ENCODE measurements at places on chromosomes 5 and 9.

GRCh38 chr5:103424026-103424425 is 138.6 kb downstream of the NUDT12 start:
- H3K4me3 ChIP-seq = no peak overlapping the region
- DNase-seq = no peak
- no peaks in the 10 kb centered on the region for H3K36me3 ChIP-seq
- H3K4me1 ChIP-seq = no peaks in the 10 kb centered on the region
- no peak overlapping the region for H3K27ac ChIP-seq

- H3K27ac ChIP-seq = no peak overlapping the region
- peaks cover 22% of the 10 kb centered on the region for H3K27me3 ChIP-seq
- no peak overlapping the region for H3K4me3 ChIP-seq
- DNase-seq = no peak
Observed at GRCh38 chr9:37639109-37639762, 11.5 kb upstream of the FRMPD1 start.

- H3K27me3 ChIP-seq = peaks cover 20% of the 10 kb centered on the region
- H3K27ac ChIP-seq = no peak overlapping the region
- H3K4me3 ChIP-seq = no peak overlapping the region
- no peak for DNase-seq
- H3K4me1 ChIP-seq = no peaks in the 10 kb centered on the region
Observed at GRCh38 chr5:176803943-176804498, 6.3 kb upstream of the UNC5A start.

DNA sequence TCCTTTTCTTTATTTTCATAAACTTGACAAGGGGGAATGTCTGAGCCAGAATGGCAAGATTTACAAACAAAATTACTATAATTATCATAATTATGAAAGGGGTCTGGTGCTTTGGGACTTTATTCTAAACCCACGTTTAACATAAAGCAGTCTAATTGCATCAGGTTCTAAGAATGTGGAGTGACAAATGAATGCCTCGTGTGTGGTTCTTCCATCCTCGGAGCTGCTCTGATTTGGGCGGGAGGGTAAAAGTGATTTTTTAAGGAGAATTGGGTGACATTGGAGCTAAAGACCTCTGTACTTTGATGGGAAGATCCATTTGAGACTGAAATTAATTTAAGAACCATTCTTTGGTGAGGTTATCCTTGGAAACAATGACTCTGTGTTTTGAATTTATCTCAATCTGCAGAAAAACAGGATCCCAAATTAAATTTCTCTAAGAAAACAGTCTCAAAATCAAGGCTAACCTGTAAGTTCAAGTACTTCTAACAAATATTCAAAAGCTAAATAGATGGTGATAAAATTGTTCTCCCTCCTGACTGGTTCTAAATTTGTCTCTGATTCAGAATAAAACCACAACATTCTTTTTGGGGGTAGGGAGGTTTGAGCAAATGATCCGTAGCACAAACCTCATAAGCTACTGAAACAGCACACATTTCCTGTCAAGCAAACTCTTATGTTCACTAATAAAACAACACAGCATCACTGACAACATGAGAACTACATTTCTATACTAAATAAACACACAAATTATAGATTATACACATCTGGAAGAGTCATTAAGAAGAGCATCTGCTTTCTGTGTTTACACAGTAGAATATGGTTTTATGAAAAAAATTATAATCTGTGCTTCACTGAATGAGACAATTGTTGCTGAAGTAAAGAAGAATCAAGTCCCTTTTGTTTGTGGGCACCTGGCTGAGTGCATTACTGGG is 85.5 kb downstream of the DCP2 start:
- peak overlapping the region; percentile 74 for H3K27ac ChIP-seq
- H3K36me3 ChIP-seq = peaks cover 6% of the 10 kb centered on the region
- no peak for DNase-seq
- H3K4me3 ChIP-seq = peak overlapping the region; percentile 63
- H3K4me1 ChIP-seq = peaks cover 47% of the 10 kb centered on the region

GRCh38 chr9:99411068-99411467 is 189.0 kb downstream of the SEC61B start:
- no peaks in the 10 kb centered on the region for H3K27me3 ChIP-seq
- no peak overlapping the region for H3K27ac ChIP-seq
- H3K36me3 ChIP-seq = no peaks in the 10 kb centered on the region
- H3K4me1 ChIP-seq = peaks cover 6% of the 10 kb centered on the region
- DNase-seq = no peak
- H3K4me3 ChIP-seq = no peak overlapping the region

GRCh38 chr5:91438871-91439270 is 55.8 kb upstream of the ARRDC3 start:
- DNase-seq = no peak
- H3K4me3 ChIP-seq = no peak overlapping the region
- H3K36me3 ChIP-seq = no peaks in the 10 kb centered on the region
- H3K4me1 ChIP-seq = peaks cover 11% of the 10 kb centered on the region
- no peak overlapping the region for H3K27ac ChIP-seq

DNA sequence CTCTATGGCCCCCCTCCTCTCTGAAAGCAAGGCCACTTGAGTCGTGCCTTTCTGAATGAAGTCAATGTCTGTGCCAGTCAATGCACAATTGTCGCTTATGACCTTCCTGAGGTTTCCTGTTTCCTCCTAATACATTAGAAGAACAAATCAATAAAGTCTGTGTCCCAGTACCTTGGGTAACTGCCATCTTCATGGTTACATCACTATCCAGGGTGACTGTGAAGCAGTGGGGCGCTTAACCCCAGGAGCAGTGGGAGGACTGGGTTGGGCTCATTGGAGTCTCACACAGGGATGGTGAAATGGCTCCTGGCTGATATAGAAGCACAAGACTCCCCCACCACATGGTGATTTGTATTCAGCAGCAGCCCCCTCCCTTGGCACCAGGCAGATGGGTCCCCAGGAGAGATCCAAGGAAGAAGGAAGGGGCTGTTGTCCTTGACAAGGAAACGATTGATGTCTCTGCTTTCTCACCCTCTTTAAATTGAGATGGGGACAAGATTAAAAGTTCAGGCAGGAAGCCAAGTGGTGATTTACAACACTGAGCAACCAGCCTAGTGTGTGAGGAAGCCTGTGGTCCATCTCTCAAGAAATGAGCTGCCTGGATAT is 261.9 kb upstream of the ZNF462 start:
- no peak overlapping the region for H3K27ac ChIP-seq
- H3K4me3 ChIP-seq = no peak overlapping the region
- H3K36me3 ChIP-seq = no peaks in the 10 kb centered on the region
- no peaks in the 10 kb centered on the region for H3K4me1 ChIP-seq

- H3K4me1 ChIP-seq = peaks cover 14% of the 10 kb centered on the region
- H3K27ac ChIP-seq = no peak overlapping the region
- peaks cover 22% of the 10 kb centered on the region for H3K27me3 ChIP-seq
- DNase-seq = no peak
- H3K36me3 ChIP-seq = no peaks in the 10 kb centered on the region
- H3K4me3 ChIP-seq = no peak overlapping the region
Observed at GRCh38 chr9:4420351-4420750, 69.9 kb upstream of the SLC1A1 start.

DNA sequence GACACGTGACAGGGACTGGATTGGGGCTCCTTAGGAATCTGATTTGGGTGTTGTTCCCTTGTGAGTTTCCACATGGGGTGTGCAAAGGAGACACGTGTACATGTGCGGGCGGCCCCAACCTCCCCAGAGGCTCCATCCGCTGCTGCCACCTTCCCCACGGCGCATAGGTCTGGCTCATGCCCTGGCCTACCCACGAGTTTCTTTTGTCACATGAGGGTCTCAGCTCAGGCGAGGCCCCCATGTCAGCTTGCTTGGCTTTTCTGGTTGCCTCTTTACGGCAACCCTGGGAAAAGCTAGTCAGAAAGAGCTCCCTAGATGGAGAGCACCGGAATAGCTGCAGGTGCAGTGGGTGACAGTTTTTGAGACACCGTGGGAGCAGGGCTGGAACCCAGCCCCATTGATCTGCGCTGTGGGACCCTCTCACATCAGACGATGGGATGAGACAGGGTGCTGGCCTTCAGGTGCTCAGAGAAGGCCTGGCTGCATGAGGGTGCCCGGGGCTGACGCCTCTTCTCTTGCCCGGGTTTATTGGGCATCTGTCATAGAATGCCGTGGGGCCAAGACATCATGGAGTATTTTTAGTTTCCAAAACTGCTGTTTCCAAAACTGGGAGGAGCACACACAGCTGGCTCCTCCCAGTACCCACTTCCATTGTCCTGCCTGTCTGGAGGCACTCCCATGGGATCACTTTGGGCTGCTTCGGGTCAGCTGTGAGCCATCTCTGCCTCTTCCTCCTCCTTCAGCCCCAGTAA is 107.8 kb downstream of the WNK2 start:
- H3K27me3 ChIP-seq = peaks cover 5% of the 10 kb centered on the region
- H3K36me3 ChIP-seq = no peaks in the 10 kb centered on the region
- H3K27ac ChIP-seq = no peak overlapping the region
- no peak overlapping the region for H3K4me3 ChIP-seq
- no peak for DNase-seq

DNA sequence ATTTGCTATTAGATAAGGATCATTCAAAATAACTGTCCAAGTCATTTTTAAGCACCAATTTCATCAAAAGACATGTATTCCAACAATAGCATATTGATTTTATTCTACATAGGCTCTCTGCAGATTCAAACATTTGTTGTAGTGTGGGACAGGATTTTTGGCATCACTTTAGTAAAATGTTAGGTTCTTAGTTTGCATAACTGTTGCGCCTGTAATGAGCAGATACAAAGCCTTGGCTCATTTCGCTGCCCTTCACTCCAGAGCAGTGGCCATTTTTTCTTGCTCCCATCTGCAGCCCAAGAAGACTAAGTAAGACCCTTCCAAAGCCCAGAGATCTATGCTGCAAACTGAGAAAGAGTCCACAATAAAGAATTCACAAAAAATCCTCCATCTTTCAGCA is 446.0 kb upstream of the MPDZ start:
- no peaks in the 10 kb centered on the region for H3K4me1 ChIP-seq
- H3K27me3 ChIP-seq = no peaks in the 10 kb centered on the region
- no peak overlapping the region for H3K4me3 ChIP-seq
- no peak overlapping the region for H3K27ac ChIP-seq

GRCh38 chr5:57664700-57665099 is 182.1 kb upstream of the ACTBL2 start:
- H3K27me3 ChIP-seq = peaks cover 10% of the 10 kb centered on the region
- no peak overlapping the region for H3K4me3 ChIP-seq
- no peak for DNase-seq
- H3K4me1 ChIP-seq = no peaks in the 10 kb centered on the region
- no peak overlapping the region for H3K27ac ChIP-seq

DNA sequence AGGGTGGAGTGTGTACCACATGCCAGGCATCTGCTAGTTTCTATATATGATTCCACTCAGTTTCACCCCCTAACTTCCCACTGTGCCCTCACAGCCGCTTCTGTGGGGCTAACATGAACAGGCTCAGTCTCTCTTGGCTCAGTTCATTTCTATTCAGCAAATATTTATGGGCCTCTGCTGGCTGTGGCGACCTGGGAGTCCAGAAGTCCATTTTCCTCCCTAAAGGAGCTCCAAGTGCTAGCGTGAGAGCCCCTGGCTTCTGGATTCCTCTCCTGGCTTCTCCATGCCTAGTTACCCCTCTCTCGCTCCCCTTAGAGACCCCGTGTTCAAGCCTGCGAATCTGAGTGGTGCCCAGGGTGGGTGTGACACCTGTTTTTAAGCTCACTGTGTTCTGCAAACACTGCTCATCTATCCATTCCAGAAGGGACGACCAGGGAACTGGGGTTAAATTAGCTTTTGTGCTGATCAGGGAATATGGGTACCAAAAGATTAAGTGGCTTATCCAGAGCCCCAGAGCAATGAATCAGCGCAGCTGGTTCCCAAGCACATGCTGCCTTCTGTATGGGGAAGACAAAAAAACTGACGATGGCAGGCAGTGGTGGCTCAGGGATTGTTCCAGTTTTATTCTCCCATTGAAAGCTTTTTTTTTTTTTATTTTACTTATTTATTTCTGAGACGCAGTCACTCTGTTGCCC is 57.6 kb downstream of the HMCN2 start:
- no peaks in the 10 kb centered on the region for H3K36me3 ChIP-seq
- H3K27ac ChIP-seq = no peak overlapping the region
- H3K27me3 ChIP-seq = peaks cover 9% of the 10 kb centered on the region

DNA sequence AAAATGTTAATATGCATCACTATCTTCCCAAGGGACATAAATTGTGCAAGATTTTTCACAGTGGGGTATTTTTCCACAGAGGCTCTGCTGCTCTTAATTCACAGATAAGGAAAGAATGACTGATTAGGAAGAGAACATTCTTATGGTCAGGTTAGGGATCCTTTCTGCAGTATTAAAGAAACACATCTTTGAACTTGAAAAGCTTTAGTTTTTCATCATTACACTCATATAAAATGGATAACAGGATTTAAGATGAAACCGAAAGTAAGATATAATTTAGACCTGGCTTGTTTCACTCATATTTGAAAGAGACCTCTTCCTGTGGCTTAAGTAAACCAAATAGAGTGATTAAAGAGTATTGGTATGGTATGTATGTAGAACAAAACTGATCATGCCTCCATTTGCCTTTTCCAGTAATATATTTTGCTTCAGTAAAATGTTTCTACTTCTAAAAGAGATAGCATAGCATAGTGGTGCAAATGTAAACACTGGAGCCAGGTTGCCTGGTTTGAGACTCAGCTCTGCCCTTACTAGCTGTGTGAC is 160.0 kb downstream of the PRR16 start:
- peaks cover 2% of the 10 kb centered on the region for H3K4me1 ChIP-seq
- no peak overlapping the region for H3K4me3 ChIP-seq
- DNase-seq = no peak
- no peaks in the 10 kb centered on the region for H3K36me3 ChIP-seq
- no peak overlapping the region for H3K27ac ChIP-seq
- no peaks in the 10 kb centered on the region for H3K27me3 ChIP-seq
